ENCODE measurements at places on chromosomes 3 and 15.

DNA sequence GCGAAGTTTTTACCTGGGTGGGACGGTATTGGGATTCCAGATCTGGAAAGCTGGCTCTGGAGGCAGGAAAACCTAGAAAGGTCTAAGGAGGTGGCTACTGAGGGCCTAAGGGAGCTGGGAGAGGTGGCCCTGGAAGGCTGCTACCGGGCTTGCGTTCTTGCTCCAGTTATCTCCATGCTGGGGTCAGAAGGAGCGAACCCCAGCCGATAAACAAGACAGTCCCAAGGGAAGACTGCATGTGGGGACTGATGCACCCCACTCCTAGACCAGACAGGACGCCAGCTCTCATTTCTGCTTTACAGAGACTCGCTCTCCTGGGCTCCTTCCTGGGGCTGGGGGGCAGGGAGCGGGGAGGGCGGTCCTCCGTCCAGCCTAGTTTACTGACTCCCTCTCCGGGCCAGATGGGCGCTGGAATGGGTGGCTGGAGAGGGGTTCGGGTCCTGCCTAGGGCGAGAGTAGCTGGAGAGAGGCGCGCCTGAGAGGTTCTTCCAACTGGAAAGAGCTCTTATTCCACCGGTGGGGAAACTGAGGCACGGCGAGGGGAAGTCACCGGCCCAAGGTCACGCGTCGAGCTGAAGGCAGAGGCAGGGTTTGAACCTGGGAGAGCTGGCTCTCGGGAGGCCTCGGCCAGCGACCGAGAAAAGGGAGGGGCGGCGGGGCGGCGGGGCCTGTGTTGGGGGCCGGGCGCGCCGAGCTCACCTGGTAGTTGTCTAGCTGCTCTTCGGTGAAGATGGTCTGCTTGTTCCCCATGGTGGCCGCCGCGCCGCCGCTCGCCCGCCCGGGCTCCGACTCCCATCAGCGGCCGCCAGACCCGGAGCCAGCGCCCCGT, 565 bp downstream of the CIB2 start:
- DNase-seq, result no peak

DNA sequence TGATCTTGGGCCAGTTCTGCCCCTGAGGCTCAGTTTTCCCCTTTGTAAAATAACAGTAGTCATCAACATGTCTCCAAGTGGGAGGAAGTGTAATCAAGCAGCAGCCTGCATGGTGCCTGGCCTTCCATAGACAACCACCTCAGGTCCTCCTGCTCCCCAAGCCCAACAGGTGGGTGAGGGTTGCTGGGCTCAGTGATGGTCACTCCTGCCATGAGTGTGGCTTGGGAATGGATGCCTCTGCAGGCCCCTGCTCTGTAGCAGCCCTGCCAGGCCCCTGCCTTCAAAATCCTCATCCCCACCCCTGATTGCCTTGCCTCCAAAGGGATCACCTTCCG, 59.1 kb upstream of the SLC6A1 start:
- DNase-seq, result no peak

- DNase-seq, result no peak
Observed at GRCh38 chr3:30750967-30751366, 143.5 kb downstream of the GADL1 start.

DNA sequence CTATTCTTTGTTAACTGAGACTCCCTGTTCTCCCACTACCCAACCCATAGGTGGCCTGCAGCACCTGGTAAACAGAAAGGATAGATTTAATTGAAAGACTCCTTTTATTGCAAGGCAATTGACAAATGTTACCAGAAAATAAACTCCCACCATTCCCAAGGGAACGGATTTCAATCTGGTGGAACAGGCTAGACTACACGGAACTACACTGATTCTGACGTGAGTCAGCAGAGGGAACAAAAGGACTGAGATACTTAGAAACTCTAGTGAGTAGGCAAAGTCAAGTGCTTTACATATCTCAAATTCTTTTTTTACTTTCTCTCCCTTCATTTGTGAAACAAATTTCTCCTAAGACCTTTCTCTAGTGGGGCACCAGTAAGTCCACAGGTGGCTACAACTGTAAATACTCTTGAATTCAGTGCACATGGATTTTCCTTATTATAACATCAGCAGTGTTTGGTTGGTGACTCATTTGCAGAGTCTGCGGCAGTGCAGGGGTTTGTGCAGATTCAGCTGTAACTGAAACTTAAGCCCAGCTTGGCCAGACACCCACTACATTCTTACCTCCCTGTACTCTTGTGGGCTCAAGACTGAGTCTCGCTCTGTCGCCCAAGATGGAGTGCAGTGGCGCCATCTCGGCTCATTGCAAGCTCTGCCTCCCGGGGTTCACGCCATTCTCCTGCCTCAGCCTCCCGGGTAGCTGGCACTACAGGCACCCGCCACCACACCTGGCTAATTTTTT, 34.3 kb upstream of the PLSCR2 start:
- DNase-seq, result peak; percentile 3

GRCh38 chr15:51075826-51076523, 18.7 kb downstream of the TNFAIP8L3 start:
- DNase-seq, result no peak

GRCh38 chr3:7650466-7650865, 789.6 kb downstream of the GRM7 start:
- DNase-seq, result no peak

GRCh38 chr3:13657660-13658435, 108.9 kb downstream of the FBLN2 start:
- peak; percentile 78 for DNase-seq

DNA sequence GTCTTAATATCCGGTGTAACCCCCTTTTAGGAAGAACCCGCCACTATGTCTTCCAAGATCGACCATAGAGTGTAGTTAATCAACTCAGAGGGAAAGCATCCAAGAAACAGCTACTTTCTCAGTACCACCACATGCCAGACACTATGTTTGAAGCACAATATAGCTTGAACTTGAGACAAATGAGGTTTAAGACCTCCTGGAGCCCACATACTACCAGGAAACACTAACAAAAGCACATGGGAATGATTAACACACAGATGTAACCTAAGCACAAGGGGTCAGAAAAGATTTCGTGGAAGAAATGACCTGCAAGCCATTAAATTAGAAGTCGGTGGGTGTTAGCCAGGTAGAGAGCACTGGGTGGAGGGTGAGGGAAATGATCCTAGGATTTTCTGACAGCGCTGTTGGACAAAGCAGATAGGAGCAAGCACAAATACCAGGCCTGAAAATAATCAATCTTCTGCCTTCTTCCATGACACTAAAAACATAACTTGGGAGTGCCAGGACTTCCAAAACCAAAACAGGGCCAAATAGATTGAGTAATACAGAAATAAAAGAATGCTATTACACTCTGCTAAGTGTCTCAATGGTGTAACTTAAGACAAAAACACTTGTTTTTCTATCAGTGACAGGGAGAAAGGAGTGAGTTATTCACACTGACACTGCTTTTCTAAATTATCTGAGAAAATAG, 213.7 kb downstream of the FOXP1 start:
- DNase-seq, result no peak

DNA sequence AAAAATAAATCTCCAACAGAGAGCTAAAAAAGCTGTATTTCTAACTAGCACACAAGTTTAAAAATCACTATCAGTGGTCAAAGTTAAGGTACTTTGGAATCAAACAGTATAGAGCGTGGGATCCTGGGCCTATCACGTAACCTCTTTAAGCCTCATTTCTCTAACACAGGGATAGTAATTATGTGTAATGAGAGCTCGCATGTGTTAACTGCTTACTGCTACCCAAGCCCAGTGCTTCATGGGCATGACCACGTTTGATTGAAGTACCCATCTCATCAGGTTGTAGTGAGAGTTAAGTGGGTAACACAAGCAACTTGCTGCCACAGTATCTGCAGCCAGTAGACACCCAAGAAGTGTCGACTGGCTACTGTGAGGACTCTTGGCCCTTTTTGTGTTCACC, 28.2 kb upstream of the NOX5 start:
- no peak for DNase-seq
